Right ventricle myocardium superior (tissue), 1 donor: ENCODE measurements at places on chromosomes 5 and 9. TPM values are rescaled to one million over a fixed set of nuclear protein-coding genes. Genes with fewer than 3 reads are reported as not detected.

The SPINK13 gene
- total RNA-seq = not detected

GRCh38 chr5:146904890-146905289 lies 26.3 kb upstream of the PPP2R2B start:
- no peak for DNase-seq

- peak; percentile 26 for DNase-seq
Measured at GRCh38 chr9:123637945-123638634, 282.1 kb downstream of the CRB2 start.

DNA sequence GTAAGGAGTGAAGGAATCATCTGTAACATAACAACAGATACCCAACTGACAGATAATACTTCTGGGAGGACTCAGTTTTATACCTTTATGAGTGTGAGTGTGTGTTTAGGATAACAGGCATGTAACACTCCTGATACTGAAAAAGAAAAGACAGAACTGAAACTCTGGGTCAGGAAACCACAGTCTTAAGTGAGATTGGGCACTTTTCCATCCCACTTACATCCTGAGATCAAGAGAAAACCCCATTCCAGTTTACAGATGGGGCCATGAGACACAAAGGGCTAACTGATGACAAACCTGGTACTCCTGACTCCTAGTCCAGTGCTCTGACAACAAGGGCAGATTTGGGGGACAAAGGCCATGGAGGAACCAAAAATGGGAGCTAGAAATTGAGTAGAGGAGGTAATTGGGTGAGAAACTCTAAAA lies 18.0 kb downstream of the IL5 start:
- no peak for DNase-seq

DNA sequence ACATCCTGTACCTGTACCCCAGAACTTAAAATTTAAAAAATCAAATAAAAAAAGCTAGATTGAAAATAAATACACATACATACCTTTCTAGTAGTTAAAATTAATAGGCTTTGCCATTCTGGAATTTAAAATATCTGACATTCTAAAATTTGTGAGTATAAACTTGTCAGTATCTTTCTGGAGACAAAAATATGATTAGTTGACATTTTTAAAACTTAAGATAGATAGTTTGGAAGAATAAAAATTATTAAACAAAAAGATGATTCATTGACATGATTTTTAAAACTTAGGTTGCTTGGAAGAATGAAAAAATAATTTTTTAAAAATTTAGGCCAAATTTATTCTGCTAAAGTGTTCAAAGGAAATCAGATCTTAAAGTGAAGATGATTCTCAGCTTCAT lies 43.1 kb downstream of the ISOC1 start:
- no peak for DNase-seq

The EFNA5 gene
- total RNA-seq = 25.7 TPM

DNA sequence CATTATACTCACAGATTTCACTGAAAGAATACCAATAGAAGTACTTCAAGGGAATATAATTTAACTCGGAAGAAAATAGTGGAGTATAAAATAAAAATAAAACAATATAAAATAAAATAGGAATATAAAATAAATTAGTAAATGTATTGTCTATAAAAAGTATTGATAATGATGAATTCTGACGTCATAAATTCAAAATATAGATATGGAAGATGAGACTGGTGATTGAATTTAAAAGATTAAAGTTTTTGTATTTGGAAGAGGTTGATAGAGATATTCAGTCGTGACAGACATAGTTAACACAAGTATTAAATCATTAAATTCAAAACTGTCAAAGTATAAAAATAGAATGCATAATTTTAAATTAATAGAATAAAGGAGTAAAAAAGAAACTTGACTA lies 964.9 kb upstream of the C9orf72 start:
- no peak for DNase-seq

- DNase-seq = no peak
Measured at GRCh38 chr9:106918825-106919509, 56.0 kb downstream of the ZNF462 start.

GRCh38 chr5:11407556-11408145 lies 496.6 kb downstream of the CTNND2 start:
- DNase-seq = no peak

The CERCAM gene
- 7.2 TPM for total RNA-seq

- DNase-seq = no peak
Measured at GRCh38 chr5:107469485-107470294, 201.0 kb downstream of the EFNA5 start.

DNA sequence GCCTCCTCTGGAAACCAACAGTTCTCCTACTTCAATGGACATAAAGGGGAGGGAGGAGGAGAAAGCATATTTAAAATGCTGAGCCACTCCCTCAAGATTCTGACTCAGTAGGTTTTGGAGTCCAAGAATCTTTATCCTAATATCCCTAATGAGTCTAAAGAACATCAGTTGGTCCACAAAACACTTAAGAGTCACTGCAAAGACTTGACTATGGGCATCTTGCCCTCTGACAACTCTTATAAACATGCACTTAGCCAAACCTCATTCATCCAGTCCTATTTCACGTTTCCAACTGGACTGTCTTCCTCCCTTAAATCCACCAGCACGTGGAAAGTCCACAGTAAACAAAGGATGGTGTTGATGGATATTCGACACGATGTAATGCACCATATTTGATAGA lies 172.5 kb downstream of the FAM114A2 start:
- DNase-seq = no peak

- DNase-seq = no peak
Measured at GRCh38 chr5:40396317-40396716, 283.4 kb upstream of the PTGER4 start.

DNA sequence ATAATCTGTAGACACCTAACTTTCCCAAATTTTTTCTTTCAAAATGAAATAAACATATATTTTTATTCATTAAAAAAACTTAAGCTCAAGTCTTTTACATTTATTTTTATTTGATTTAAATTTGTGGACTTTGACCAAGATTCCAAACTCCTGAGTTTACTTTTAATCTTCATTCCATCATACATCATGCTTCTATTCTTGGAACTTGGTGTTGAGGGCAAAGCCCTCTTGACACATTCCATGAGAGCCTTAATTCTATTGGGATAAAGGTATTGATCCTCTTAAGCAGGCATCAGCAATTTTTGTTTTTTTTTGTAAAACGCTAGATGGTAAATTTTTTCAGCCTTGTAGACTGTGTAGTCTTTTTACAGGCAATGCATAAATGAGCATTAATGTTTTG lies 53.6 kb downstream of the FBXO4 start:
- no peak for DNase-seq

DNA sequence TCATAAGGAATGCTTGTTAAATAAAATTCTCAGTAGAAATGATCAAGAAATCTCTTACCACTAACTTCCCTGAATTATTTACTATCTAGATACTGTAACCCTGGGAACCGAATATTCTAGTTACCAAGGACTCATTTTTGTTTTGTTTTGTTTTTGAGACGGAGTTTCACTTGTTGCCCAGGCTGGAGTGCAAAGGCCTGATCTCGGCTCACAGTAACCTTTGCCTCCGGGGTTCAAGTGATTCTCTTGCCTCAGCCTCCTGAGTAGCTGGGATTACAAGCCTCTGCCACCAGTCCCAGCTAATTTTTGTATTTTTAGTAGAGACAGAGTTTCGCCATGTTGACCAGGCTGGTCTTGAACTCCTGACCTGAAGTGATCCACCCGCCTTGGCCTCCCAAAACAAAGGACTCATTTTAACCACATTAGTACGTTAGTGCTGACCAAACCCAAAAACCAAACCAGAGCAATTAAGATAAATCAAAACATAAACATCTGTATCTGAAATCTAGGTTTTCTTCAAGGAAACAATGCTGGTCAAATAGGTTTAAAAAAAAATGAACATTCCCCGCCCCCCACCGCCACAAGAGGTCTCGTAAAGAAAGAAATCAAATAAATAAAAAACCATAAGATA lies 3.7 kb downstream of the TXN start:
- DNase-seq = no peak
